ENCODE measurements at places on chromosomes 7 and 10. TPM values are rescaled to one million over a fixed set of nuclear protein-coding genes. Genes with fewer than 3 reads are reported as not detected.
A peak's percentile ranks its signal among the peaks of the same experiment; 100 is the strongest.

GRCh38 chr7:121860953-121861352, 12.0 kb upstream of the PTPRZ1 start:
- no peak overlapping the region for H3K4me3 ChIP-seq
- DNase-seq = no peak
- H3K36me3 ChIP-seq = no peaks in the 10 kb centered on the region
- no peaks in the 10 kb centered on the region for H3K4me1 ChIP-seq
- H3K27ac ChIP-seq = no peak overlapping the region

ZNF25 gene
- total RNA-seq = 2.9 TPM

SLC16A9 gene
- 0.13 TPM for total RNA-seq

CPA2 gene
- 0.87 TPM for total RNA-seq

- no peaks in the 10 kb centered on the region for H3K27me3 ChIP-seq
- H3K4me3 ChIP-seq = no peak overlapping the region
- H3K4me1 ChIP-seq = peaks cover 24% of the 10 kb centered on the region
- H3K36me3 ChIP-seq = no peaks in the 10 kb centered on the region
- DNase-seq = no peak
- no peak overlapping the region for H3K27ac ChIP-seq
Observed at GRCh38 chr10:43108951-43109350, 29.3 kb upstream of the CSGALNACT2 start.

FBXL15 gene
- total RNA-seq = 7.9 TPM

DNA sequence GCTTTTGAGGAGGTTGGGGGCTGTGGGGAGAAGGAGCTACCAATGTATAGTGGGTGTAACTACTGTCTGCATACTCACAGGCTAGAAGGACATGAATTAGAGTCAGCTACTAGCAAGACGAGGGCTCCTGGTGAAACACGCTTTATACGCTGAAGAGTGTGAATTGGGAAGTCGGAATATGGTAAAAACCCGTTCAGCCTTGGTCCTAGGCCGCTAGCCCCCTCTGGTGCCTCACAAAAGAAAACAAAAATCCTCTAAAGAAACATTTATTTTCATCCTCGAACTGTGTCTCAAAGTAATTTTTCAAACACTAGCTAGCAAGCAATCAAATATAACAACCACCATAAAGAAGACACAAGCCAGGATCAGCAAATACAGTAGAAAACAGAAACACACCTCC, 338.1 kb upstream of the SEMA3C start:
- H3K27me3 ChIP-seq = no peaks in the 10 kb centered on the region
- H3K27ac ChIP-seq = peak overlapping the region; percentile 29
- no peaks in the 10 kb centered on the region for H3K4me1 ChIP-seq
- DNase-seq = no peak
- no peaks in the 10 kb centered on the region for H3K36me3 ChIP-seq

- no peak for DNase-seq
- H3K36me3 ChIP-seq = peaks cover 2% of the 10 kb centered on the region
- no peak overlapping the region for H3K27ac ChIP-seq
- no peak overlapping the region for H3K4me3 ChIP-seq
- no peaks in the 10 kb centered on the region for H3K27me3 ChIP-seq
Observed at GRCh38 chr10:5958675-5959074, 18.7 kb downstream of the IL15RA start.

DNA sequence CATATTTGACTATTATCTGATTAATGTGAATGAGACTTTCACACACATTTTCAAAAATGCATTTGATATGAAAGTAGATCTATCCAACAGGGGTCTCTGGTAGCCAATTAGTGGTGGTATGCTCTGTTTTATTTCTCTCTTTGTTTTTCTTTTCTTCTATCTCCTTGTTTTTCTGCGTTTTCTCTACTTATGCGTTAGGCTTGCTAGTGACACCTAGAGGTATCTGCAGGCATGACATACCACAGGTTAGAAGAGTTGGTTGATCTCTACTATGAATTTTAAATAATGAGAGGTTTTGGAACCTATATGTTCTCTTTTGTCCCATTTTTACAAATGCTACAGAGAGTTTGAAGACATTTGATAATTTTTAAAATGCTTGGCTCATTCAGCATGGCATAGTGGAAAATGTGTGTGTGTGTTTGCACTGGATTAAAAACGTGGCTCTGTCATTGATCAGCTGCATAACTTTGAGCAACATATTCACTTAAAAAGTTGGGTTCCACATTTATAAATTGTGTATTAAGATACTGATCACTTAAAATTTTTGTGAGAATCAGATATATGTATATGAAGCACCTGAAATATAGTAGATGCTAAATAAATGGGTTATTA, 28.1 kb upstream of the PLXDC2 start:
- no peak overlapping the region for H3K4me3 ChIP-seq
- H3K36me3 ChIP-seq = no peaks in the 10 kb centered on the region
- DNase-seq = peak; percentile 25
- no peaks in the 10 kb centered on the region for H3K27me3 ChIP-seq

DNA sequence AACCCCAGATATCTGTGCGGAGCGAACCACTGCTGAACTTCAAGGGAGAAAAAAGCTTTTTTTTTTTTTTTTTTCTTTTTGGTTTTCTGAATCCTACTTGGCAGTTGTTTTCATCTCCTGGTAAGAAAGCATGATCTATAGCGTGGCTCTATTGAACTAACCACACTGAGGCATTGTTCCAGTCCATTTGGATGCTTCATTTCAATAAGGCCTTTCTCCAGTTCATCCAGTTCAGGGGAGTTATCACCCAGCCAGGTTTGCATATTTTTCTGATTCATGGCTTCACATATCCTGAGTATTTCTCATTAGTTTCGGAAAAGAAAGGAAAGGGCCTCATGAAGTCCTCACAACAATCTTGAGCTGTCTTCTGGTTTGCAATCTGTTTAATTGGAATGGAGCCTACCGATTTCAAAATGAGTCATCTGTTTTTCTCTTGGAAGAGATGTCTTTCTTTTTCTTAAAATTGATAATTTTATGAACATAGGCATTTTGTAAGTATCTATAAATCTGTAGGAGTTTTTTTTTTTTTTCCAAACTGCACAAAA, 93.1 kb upstream of the STEAP4 start:
- no peak overlapping the region for H3K4me3 ChIP-seq
- no peaks in the 10 kb centered on the region for H3K36me3 ChIP-seq
- H3K27me3 ChIP-seq = no peaks in the 10 kb centered on the region
- H3K4me1 ChIP-seq = no peaks in the 10 kb centered on the region
- no peak overlapping the region for H3K27ac ChIP-seq
- DNase-seq = no peak

PTPRZ1 gene
- 0.05 TPM for total RNA-seq

DNA sequence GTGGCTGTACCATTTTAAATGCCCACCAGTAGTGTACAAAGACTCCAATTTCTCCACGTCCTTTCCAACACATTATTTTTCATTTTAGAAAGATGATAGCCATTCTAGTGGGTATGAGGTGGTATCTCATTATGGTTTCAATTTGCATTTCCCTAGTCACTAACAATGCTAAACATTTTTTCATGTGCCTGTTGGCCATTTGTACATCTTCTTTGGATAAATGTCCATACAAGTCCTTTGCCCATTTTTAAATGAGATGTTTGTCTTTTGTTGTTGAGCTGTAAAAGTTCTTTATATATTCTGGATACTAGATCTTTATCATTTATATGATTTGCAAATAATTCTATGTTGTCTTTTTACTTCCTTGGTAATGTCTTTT, 18.9 kb upstream of the BPGM start:
- H3K27me3 ChIP-seq = peaks cover 9% of the 10 kb centered on the region
- H3K27ac ChIP-seq = no peak overlapping the region
- no peak for DNase-seq
- H3K36me3 ChIP-seq = no peaks in the 10 kb centered on the region

PRF1 gene
- total RNA-seq = not detected

GRCh38 chr10:35215107-35215506, 88.5 kb downstream of the CREM start:
- H3K4me1 ChIP-seq = no peaks in the 10 kb centered on the region
- DNase-seq = no peak

- H3K4me1 ChIP-seq = no peaks in the 10 kb centered on the region
- H3K27me3 ChIP-seq = no peaks in the 10 kb centered on the region
- no peak overlapping the region for H3K4me3 ChIP-seq
- DNase-seq = peak; percentile 56
- H3K27ac ChIP-seq = no peak overlapping the region
Observed at GRCh38 chr10:34655286-34656170, 159.6 kb downstream of the PARD3 start.

DNA sequence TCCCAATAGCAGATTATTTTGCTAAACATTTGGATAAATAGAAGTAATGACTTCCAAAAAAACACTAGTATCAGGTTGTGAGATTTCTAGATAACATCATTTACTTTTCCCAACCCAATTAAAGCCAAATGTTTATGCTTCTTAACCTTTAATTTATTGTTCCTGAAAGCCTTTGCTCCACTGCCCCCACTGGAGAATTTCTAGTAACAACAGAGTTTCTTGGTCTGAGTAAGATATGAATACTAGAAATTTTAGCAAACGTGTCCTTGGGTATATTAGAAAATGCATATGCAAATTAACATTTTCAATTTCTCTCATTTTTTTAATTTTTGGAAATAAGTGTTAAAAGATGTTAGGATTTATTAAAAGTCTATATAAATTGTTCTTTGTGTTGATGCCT, 958.0 kb upstream of the PHF14 start:
- H3K27ac ChIP-seq = no peak overlapping the region
- no peaks in the 10 kb centered on the region for H3K4me1 ChIP-seq
- no peak overlapping the region for H3K4me3 ChIP-seq
- H3K36me3 ChIP-seq = no peaks in the 10 kb centered on the region
- DNase-seq = no peak

Data from Panc1 (cell line).